ENCODE measurements at places on chromosomes 3 and 15.

DNA sequence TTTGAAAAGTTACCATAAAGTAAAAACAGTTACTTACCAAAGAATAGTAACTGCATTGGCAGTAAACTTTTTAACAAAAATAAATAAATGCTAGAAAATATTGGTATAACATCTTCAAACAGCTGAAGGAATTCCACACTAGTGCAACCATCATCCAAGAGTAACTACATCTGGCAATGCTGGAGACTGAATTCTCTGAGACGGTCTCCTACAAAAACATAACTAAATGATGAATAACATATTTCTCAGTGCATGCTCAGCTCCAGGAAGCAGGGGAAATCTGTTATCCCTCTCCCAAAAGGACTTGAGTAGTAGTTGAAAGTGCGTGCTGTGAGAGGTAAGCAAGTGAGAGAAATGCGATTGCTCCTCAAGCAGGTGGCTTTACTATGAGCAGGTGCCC, 526.8 kb upstream of the CCDC54 start:
- no peak for DNase-seq

DNA sequence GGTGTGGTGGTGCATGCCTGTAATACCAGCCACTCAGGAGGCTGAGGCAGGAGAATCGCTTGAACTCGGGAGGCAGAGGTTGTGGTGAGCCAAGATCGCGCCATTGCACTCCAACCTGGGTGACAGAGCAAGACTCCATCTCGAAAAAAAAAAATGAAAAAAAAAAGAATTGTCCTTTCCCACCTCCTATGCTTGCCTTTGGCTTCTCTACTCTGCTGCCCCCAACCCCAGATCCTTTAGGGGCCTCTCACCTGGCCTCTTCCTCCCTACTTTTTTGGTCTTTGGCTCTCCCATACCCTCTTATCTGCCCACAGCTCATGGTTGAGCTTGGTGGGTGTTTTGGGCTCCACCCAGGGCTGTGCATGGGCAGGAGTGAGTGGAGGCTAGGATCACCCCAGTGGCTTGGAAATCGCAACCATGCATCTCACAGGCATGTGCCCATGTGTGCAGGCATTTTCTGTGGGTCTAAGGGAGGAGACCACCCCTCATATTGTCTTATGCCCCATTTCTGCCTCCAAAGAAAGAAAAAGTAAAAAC, 2.1 kb upstream of the SHISA5 start:
- peak; percentile 78 for DNase-seq

DNA sequence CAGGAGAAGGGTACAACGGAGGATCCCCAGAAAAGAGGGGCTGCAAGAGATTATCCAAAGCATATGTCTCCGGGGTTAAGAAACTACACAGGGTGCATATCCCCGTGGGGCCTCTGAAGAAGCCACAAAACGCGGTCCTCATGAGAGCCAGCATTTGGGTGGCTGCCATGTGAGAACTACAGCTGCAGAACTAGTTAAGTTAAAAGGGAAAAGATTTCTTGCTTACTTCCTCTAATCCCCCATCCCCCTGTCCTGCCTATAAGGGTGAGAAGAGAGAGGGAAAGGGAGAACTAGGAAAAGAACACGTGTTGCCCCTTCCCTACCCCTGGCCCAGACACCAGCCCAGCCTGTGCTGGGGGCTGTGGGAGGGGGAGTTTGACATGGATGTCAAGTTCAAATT, 70.4 kb upstream of the PCSK6 start:
- peak; percentile 54 for DNase-seq

DNA sequence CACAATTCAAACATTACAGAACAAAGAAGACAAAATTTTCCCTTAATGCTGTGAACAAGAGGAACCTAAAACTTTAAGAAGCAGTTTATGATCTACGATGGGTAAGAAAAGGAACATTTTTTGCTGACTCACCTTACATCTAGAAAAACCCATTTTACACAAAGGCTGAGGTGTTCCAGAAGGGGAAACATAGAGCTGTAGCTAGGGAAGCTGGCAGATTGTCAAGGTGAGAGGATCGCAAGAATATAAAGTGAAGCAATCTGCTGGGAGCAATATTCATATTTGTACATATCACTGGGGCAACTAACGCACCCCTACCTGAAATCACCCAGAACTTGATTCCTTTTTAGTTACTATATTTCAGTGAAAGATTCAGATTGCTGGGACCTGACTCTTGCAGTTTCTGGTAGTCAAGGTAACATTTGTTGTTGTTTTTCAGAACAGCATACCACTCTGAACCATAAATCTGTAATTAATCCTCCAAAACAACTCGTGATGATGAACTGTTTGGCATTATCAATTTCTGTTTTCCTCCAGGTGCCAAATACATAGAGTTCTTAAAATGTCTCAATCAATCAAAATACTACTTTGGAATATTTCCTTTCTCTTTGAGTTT, 184.1 kb upstream of the LRRC3B start:
- no peak for DNase-seq

DNA sequence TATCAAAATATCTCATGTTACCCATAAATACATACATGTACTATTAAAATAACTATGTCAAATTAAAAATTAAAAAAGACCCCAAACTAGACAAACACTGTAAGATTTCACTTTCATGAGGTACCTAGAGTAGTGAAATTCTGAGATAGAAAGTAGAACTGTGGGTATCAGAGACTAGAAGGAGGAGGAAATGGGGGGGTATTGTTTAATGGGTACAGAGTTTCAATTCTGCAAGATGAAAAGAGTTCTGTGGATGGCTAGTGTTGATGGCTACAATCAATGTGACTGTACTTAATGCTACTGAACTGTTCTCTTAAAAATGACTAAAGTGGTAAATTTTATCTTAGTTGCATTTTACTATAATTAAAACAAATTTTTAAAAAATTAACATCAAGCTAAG, 36.6 kb downstream of the RFX7 start:
- DNase-seq = no peak

GRCh38 chr3:19384868-19385267, 236.6 kb downstream of the KCNH8 start:
- DNase-seq = no peak

- DNase-seq = peak; percentile 41
Measured at GRCh38 chr3:133457465-133458067, 57.7 kb downstream of the BFSP2 start.

GRCh38 chr3:196774191-196774820, 34.6 kb downstream of the PAK2 start:
- DNase-seq = peak; percentile 20

- no peak for DNase-seq
Measured at GRCh38 chr15:56036546-56037067, 43.2 kb upstream of the NEDD4 start.

- DNase-seq = no peak
Measured at GRCh38 chr15:29420188-29420587, 150.6 kb upstream of the NSMCE3 start.

DNA sequence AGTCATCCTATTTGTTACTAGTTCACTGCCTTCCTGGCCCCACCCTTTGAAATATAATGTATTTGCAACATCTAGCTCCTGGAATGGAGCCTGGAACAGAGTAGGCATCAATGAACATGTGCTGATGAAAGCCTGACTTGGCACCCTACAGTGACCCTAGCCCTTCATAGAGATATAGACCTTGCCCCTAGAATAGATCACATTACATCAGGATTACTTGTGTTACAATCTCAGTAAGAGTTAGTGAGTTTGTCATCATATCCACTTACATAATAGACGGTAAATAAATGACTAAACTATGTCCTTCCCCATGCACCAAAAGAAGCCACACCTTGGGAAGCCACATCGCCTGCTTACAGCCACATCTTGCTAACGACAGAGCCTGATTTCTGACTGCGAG, 110.5 kb upstream of the WNT5A start:
- no peak for DNase-seq

GRCh38 chr3:53202331-53203015, 41.5 kb downstream of the PRKCD start:
- DNase-seq = no peak

GRCh38 chr15:37109168-37109871, 9.0 kb upstream of the MEIS2 start:
- DNase-seq = no peak

- no peak for DNase-seq
Measured at GRCh38 chr15:39363761-39364586, 216.9 kb upstream of the THBS1 start.

GRCh38 chr3:197468167-197468566, 87.6 kb downstream of the BDH1 start:
- no peak for DNase-seq

GRCh38 chr3:164460851-164461250, 617.4 kb downstream of the SI start:
- no peak for DNase-seq

DNA sequence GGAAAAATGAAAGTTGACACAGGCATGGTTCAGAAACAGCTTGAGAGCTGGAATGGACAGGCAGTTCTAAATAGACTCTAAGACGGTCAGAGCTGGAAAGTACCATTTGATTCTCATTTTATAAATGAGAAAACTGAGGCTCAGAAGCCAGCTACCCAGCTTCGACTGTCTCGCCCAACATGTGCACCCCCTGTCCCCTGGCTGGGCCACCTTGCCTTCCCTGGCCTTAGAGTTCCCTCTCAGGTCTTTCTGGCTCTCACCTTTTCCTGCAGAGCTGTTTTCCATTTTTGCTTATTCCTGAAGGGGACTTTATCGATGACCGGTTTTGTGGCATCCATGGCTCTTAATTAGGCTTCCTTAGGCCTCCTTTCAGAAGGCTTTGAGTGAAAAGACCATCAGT, 17.3 kb upstream of the DOCK3 start:
- no peak for DNase-seq
